ENCODE measurements at places on chromosomes 3 and 15.

DNA sequence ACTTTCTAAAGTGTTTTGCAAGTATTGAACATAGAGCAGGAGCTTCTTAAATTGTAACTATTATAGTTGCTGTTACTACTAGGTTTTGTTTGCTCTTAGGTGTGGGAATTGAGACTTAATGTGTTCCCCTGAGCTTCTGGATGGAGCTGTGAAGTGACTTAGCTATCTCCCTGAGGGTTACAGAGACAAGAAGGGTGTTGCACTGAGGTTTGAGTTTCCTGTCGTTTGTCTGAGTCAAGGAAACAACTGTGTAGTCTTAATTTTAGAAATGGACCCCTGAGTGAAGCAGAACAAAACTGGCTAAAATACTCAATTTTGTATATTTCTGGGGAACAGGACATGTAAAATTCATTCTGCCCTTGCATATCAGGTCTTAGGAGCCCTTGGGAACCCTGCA lies 20.4 kb downstream of the TTC21A start:
- DNase-seq = no peak

DNA sequence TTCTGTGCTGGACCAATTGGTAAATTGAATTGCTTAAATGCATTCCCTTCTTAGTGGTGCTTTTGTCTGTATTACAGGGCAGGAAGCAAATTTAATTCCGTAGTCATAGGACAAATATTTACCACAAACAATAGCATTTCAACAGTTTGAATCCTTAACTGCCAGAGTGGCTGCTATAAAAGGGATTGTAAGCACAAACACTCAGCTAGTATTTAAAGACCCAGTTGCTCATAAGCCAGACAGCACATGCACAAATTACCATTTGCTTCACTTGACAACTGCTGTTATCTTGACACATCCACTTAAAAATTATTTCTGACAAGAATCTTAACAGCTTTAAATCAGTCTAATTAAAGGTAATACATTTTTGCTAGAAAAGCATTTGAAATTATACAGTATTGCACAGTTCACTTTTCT lies 490.2 kb upstream of the ADAMTS9 start:
- no peak for DNase-seq

- DNase-seq = no peak
Observed at GRCh38 chr3:129034642-129035041, 25.9 kb upstream of the GP9 start.

DNA sequence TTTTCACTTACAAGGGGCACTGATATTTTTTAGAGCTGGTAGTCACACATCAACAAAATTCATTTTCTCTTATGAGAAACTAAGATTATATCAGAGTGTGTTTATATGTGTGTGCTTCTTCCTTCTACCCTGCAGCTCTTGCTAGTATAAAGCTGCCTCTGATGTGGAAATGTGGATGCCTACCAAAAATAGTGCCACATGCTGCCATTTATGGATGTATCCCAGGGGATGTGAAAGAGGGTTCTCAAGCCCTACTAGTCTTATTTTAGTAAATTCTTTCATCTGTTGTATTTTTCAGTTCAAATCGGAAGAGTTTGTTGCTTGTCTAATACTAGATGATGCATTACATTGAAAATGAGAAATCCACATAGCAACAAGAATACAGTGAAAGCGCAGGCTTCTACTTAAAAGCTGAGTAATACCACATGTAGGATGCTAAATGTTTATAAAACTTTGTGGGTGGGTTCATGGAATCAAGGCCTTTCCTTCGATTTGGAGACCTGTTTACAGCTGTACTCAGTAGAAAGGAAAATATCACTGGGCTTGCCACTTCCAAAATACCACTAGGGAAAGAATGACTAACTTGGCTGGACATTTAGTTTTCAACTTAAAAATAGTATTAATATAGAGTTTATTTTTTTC lies 399.2 kb downstream of the EPHA3 start:
- DNase-seq = no peak

DNA sequence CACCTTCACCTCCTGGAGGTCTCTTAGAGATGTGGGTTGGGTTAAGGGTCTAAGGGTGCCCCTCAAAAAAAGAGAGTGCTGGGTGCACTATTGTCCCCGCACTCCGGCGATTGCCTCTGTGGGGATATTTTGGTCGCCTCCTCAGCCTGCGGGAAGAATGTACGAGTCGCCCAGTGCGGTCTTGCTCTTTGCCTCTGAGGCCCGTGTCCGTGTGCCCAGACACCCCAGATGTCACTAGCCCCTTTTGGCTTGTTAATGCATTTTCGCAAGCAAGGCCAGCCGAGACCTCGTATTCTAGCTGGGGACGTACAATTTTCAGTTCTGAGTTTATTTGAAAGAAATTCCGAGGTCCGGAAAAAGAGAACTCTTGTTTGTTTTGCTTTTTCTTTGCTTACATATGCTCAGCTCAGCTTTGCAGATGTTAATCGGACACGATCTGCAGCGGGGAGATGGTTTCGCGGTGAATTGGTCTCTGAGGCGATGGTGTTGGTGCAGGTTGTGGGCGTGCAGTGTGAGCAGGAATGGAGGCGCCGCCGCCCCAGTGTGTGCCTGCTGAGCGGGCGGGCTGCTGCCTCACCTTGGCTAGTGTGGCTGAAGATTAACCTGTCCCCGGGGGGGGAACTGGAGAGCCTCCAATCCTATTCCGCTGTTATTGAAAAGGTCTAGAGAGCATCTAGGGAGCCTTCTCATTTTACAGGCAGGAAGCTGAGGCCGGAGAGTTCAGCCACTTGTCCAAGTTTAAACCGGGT lies 1.4 kb downstream of the ST6GAL1 start:
- no peak for DNase-seq
